Dorsolateral prefrontal cortex (tissue), 122 donors: ENCODE measurements at places on chromosomes 6 and 20.

GRCh38 chr6:142838821-142839685 is 105.9 kb downstream of the HIVEP2 start:
- DNase-seq, result no peak

- no peak for DNase-seq
Measured at GRCh38 chr6:20706939-20707485, 172.8 kb downstream of the CDKAL1 start.

- DNase-seq, result no peak
Measured at GRCh38 chr6:144406796-144407195, 121.7 kb downstream of the UTRN start.

DNA sequence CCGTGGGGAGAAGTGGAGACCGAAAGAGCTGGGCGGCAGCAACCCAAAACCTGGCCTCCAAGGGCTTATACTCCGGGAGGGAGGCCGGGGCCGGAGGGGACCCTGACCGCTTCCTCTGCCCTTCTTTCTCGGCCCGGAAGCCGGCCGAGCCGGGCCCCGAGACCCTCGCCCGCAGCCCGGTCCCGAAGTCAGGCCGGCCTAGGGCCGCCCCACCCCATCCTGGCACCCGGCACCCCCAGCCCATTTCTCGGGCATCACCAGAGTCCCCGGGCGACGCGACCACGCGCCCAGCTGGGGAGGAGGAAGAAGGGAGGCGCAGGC is 572 bp upstream of the ZDHHC14 start:
- DNase-seq, result no peak

GRCh38 chr6:162116902-162117525 is 610.6 kb downstream of the PRKN start:
- no peak for DNase-seq

- DNase-seq, result no peak
Measured at GRCh38 chr6:43942616-43943015, 172.6 kb downstream of the VEGFA start.

- no peak for DNase-seq
Measured at GRCh38 chr6:170202416-170203135, 88.3 kb downstream of the DLL1 start.

- DNase-seq, result peak; percentile 21
Measured at GRCh38 chr20:58054780-58055373, 173.6 kb downstream of the ANKRD60 start.

GRCh38 chr6:108782179-108783041 is 65.8 kb upstream of the ARMC2 start:
- peak; percentile 81 for DNase-seq
